ENCODE measurements at places on chromosomes 7 and 10.

- no peak for DNase-seq
Observed at GRCh38 chr10:105063796-105064195, 422.7 kb downstream of the SORCS3 start.

- no peak for DNase-seq
Observed at GRCh38 chr10:114261076-114261475, 22.0 kb downstream of the VWA2 start.

DNA sequence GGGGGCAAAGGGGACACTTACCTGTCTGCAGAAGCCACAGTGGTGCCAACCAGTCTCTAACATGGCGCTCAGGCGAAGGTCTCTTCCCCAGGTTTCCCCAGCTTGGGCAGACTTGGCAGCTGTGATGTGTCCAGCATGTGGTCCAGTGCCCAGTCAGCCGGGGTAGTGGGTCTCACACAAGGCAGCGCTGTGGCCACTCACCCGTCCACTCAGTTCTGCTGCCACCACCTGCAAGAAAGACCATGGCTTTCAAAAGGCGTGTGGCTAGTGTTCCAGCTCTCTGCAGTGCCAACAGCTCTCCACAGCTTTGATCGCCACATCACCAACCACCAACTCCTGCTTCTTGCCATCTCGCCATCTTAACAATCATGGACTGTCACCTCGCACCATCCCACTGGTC lies 259.6 kb downstream of the USP6NL start:
- DNase-seq, result no peak

DNA sequence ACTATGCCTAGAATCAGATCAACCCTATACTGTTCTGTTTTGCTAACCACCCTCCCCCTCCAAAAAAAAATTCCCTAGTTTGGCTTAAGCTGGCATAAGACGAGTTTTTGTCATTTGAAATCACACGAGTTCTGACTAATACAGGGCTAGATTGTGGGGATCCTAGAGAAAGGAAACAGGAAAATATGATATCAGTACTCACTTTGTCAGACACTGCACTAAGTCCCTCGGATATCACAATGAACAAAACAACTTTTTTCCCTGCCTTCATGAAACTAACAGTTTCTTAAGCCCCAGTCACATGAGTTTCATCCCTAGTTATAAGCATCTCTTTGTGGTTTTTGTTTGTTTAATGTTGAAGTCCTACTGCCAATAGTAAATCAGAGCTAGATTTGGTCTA lies 118.5 kb downstream of the ITGB8 start:
- DNase-seq, result no peak

GRCh38 chr7:14886533-14886932 lies 16.0 kb downstream of the DGKB start:
- no peak for DNase-seq

DNA sequence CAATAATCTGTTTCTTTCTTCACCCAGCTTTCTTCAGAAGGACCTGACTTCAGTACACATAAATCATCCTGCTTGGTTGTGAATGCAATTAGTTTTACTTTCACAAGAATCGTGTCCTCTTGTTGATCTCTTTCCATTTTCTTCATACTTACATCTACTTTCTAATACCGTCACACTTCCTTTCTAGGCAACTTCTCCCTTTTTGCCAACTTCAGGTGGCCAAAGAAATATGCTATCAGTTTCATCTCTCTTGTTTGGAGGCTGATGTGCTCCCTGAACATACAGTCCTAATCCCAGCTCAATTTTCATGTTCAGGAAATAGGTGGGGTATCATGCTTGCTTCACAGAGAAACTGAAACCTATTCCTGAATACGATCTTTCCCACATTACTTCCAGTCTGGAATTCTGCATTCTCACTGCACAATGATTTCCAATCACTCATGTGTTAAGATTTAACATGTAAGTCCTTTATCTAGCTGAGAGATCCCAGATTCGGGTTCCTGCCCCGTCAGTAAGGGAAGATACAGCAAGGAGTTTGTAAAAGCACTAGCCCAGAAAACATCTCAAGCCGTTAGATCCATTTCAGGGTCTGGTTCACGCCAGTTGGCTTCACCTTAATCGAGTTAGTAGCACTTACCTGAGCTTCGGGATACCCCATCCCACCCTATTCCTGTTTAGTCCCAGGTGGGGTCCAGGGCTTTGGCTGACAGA lies 994 bp downstream of the SLC25A28 start:
- DNase-seq, result peak; percentile 26

DNA sequence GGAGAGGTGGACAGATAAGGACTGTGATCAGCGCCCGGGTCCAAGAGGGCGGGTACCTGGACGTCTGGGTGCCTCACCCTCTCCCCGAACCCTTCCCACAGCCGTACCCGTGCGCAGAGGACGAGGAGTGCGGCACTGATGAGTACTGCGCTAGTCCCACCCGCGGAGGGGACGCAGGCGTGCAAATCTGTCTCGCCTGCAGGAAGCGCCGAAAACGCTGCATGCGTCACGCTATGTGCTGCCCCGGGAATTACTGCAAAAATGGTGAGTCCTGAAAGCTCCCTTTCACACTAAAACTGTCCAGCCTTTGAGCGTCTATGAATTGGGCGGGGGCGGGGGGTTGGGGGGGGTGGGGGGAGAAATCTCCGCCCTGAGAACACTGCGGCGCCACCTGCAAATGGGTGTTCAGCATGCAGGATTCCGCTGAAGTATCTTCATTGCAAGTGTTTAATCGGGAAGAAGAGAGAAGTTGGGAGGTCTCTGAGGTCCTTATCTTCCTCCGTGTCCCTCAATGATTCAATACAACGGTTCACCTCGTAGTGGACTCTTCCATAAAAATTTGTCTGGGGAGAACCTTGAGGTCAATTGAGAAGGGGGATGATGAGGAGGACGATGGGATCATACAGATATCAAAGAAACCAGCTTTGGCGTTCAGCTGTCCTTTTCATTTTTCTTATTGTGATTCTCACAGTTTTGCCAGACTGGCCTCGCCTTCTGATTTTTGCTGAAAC lies 906 bp downstream of the DKK1 start:
- DNase-seq, result no peak

DNA sequence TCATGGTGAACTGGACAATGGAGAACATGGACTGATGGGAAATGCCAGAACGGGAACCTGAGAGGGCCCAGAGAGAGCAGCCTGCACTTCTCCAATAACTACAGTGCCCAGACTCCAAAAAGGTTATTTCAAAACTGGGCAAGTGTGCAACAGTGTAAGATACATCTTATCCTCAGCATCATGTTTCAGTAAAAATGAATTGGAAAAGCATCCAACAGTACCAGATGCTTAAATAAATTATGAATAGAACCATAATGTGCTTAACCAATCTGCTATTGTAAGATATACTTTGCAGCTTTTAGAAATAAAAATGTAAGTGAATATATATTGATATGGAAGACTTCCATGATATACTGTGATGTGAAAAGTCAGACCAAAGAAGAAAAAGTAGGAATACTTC lies 303.3 kb downstream of the GRID1 start:
- no peak for DNase-seq

DNA sequence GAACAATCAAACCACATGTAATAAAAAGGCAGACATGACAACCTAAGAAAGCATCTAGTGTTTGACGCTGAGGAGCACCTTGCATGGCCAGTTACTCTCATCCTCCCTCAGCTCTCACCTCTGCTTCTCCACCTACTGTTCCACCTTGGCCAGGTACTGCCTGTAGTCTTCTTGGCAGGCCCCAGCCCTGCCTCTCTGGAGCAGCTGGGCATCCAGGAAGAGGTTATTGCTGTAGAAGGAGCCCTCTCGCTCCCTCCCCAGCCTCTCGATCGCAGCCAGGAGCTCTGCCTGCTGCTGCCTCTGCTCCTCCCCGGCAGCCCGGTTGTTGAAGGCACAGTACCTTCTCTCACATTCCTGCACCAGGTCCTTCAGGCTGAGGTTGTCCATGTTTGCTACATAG lies 9.7 kb downstream of the GIMAP5 start:
- DNase-seq, result no peak

GRCh38 chr10:44393051-44393630 lies 8.2 kb upstream of the CXCL12 start:
- DNase-seq, result no peak

GRCh38 chr7:140159497-140159896 lies 17.3 kb downstream of the KDM7A start:
- no peak for DNase-seq

- DNase-seq, result no peak
Observed at GRCh38 chr10:124568848-124569622, 107.4 kb downstream of the LHPP start.

- no peak for DNase-seq
Observed at GRCh38 chr10:108360187-108360586, 1195.7 kb upstream of the SORCS1 start.

GRCh38 chr7:73820013-73820412 lies 10.8 kb upstream of the CLDN4 start:
- DNase-seq, result no peak

DNA sequence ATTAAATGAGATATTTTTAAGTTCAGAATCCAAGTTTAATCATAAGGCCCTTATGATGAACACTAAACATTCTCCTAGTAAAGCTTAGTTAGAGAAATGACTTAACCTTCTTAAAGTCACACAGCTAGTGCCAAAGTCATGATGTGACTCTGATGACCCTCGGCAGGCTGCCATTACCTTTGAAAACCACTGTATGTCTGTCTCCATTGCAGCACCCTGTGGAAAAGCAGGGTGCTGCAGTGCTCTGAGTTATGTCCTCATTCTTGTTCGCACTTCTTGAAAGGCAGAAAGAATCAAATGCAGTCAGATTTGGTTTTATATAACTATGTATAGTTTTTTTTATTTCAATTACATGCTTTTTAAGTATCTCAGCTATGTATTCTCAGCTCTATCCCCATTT lies 105.0 kb downstream of the PHTF2 start:
- no peak for DNase-seq

GRCh38 chr10:106158241-106158640 lies 1006.3 kb downstream of the SORCS1 start:
- no peak for DNase-seq

GRCh38 chr10:131834152-131834810 lies 66.5 kb upstream of the PPP2R2D start:
- no peak for DNase-seq

DNA sequence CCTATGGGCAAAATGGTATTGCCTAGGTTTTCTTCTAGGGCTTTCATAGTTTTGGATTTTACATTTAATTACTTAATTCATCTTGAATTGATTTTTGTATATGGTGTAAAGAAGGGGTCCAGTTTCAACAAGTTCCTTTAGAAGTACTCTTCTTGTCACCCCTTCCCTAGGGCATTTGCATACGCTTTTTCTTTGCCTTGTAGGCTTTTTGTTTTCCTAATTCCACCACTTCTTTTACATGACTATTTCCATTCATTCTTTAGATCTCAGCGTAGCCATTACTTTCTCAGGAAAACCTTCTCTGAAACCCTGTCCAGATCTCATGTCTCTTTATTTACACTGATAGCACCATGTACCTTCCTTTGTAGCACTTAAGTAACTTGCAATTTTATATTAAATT lies 648.6 kb downstream of the XPNPEP1 start:
- no peak for DNase-seq

DNA sequence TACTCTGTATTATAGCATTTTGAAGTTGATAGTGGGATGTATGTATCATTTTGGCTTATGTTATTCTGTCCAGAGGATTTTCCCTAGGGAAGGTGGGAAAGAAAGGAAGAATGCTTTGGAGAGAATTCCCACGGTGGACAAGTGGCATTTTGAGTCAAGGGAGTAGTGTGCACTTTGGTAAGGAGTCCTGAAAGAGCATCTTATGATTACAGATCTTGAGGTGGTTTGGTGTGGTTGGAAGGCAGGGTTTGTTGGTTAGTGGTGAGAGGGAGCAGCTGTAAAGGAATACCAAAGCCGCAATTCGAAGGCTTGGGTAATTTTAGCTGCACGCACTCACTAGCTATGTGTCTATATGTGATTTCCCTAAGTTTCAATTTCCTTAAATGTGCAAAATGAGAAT lies 16.1 kb downstream of the CCSER2 start:
- peak; percentile 48 for DNase-seq

- DNase-seq, result no peak
Observed at GRCh38 chr10:58820861-58821751, 308.4 kb downstream of the BICC1 start.

DNA sequence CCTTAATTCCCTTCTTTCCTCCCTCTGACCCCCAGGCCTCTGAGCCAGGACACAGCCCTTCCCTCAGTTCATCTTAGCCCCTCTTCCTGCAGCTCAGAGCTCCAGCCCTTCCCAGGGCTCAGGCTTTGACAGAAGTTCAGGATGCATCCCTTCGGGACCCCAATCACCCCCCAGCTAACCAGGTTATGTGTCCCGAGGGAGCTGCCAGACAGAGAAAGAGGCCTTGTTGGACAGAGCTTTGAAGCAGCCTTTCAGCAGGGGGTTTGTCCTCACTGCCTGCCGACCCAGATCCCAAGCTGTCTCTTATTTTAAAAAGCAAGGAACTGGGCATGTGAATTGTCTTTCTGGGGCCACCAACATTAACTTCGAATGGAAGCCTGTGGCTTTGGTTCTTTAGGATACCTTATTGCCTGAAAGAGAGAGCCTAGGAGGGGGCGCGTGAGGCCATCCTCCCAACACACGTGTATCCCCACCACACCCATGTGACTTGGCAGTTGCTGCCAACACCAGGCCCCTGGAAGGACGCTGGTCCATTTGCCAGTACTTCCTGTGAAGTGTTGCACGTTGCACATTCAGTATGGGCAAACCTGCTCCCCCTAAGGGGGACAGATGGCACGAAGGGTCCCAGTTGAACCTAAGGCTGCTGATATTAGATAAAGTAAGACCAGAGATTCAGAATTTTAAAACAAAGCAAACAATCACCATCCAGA lies 858 bp downstream of the CCDC136 start:
- DNase-seq, result no peak

DNA sequence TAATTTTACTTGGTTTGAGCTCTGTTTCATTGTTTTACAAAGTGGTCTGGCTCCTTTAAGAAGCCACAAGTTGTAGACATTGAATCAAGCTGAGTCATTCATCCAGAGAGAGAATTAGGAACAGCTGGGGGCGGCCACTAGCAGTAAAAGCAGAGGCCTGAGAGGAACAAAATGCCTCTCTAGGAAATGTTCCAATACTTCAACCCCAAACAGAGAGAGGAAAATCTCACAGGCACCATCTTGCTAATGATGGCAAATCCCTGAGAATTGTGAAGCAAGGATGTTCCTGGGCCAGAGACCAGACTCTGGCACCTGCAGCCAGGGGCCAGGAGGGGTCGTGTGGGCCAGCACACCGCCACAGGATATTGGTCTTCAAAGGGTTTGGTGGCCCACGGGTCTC lies 26.5 kb upstream of the TRIL start:
- DNase-seq, result no peak
